ENCODE measurements at places on chromosomes 12 and 14.

DNA sequence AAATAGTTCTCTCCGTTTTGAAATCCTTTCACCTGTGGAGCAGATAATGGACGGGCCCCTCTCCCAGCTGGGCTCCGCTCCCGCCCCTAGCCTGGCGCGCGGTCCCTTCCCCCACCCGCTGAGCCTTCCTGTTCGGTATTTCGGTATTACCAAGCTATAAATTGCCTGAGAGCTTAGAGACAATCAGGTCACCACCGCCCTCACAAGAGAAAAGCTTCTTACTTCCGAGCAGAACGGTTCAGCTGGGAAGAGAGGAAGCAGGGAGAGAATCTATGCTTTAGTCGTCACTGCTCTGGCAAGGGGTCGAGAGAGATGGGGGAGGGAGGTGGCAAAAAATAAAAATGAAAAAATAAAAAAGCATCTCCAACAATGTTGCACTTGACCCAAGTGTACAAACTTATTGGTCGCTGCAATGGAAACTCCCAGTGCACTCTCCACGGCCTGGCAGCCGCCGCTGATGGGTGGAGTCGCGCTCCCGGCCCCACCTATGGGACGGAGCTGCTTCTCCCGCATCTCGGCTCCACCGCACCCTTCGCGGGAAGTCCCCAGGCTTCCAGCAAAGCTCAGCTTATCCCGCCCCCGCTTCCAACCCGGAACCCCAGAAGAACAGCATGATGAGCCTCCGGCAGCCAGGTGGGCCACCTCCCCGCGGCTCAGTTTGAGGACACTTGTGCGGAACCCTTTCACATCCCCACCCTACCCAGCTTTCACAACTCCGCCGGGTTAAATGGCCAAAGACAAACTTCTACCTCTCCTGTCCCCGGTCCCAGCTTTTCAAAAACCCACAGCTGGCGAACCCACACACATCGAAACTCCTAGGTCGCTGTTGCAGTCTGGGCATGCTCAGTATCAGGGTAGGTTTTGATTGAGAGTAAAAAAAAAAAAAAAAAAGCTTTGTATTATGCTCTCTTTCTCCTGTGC is 832 bp upstream of the SYT1 start:
- no peak for DNase-seq

- no peak for DNase-seq
Measured at GRCh38 chr12:2190085-2190484, 137.3 kb downstream of the CACNA1C start.

- DNase-seq, result no peak
Measured at GRCh38 chr14:68208626-68209317, 389.2 kb downstream of the RAD51B start.

GRCh38 chr14:89325959-89326358 is 91.1 kb downstream of the FOXN3 start:
- no peak for DNase-seq

Measured in stimulated activated CD4-positive, alpha-beta T cell treated with anti-CD3 and anti-CD28 coated beads, TNF-alpha, amount 100 ng/mL, for 1 hour (primary cell).